HT-29 (cell line): ENCODE measurements at places on chromosomes 5 and 9.

GRCh38 chr5:95620870-95621838 is 1.3 kb downstream of the GPR150 start:
- no peak for DNase-seq

DNA sequence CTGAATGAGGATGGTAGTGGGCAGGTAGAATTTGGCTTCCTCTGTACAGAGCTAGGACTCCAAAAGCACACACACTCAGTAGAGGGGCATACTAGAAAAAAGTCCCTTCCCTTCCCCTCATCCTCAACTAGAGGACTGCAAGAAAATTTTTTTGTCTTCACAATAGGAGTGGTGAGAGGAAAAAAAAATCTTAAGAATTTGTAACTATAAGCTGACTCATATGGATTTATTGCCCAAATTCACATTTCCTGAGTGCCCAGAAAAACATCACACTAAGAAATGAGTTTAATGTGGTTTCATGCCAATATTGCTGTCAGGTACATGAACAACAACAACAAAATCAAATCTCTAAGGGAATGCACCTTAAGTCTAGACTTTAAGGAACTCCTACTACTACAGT is 43.7 kb downstream of the RANBP6 start:
- DNase-seq, result no peak

DNA sequence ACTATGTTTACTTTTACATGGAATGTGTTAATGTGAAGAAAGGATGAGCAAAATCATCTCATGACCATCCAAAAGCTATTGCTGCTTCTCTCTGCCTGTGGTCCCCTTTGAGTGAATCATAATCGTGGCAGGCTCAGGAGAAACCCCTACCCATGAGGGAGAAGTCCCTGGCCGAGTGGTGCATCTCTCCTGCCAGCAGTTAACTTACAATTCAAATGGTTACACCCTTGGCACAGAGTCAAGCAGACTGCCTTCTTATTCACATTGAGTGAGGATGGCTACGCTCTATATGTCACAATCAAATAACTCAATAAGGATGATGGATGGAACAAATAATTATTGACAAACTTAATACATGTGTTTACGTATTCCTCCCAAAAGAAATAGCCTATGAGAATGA is 179.1 kb downstream of the FGF1 start:
- no peak for DNase-seq

DNA sequence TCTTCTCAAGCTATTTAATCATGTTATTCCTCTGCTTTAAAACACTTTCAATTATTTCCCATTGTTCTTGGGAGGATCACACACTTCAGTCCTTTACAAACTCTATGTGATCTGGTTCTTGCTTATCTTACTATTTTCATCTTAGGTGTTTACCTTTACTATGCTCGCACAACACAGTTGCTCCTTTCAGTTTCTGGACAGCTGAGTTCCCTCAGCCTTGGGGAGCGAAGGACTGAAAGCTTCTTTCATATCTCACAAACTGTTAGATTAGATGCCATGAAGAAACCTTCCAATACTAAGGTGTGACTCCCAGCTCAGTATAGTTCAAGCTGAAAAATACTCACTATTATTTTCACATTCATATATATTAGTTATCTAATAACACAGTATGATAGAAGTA is 117.9 kb downstream of the CDC42SE2 start:
- DNase-seq, result no peak

- DNase-seq, result no peak
These were observed 93.4 kb downstream of the SIL1 start for GRCh38 chr5:139104577-139105276.

DNA sequence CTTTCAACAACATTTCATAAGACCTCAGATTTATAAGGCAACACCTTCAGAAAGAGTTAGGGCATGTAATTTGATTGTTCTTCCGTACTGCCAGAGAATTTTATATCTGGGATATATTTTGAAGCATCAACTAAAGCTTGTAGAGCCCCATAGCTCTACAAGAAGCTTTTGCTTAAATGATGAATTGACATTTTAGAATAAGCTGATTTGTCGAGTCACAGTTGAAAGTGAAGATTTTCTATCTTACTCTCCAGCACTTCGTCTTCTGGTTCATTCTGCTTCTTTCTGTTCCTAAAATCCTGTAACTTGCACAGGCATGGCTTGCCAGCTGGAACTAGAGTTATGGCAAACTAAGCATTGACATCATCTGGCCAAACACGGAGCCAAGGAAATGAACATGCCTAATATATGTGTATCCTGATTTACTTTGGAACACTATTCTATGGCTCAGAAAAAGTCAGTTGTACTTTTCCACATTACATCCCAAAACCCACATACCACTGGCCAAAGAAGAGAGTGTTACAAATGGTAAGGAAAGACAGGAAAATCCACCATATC is 68.6 kb upstream of the MAST4 start:
- no peak for DNase-seq

DNA sequence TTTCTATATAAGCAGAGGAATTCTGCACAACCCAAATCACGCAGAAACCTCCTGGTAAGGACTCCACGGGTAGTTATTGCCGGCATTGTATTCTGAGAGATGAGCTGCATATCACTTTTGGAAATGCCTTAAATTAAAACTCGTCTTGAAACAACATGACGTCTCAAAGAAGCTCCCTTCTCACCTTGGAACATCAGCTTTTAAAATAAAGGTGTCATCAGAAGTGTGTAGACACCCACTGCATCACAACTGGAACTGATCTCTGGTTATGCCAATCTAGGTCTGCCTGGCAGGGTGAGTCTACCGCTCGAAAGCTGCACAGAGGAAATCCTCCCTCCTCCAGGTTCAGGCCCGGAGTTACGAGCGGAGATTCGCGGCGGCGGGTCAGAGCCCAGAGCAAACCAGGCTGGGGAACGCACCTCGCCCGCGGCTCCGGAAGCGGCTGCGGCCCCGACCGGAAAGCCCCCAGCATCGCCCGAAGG is 974 bp upstream of the SLC12A2 start:
- peak; percentile 58 for DNase-seq

GRCh38 chr5:143121135-143121475 is 282.4 kb downstream of the NR3C1 start:
- no peak for DNase-seq

DNA sequence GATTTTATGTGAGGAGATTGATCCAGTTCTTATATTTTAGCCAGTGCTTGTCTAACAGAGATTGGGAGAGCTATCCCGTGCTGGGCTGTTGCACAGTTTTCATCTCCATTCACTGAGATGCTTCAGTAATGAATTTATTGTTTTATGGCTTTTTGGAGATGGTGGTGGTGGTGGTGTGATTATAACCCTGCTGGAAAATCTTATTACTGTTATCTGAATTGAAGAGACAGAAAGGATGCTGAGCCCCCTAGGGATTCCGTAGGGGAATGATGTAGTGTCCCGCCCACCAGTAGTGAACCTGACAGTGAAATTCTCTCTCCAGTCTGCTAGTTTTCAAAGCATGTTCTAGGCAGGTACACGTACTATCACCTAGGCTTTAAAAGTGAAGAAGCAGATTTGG is 1.9 kb downstream of the RAI14 start:
- DNase-seq, result peak; percentile 28

- no peak for DNase-seq
These were observed 20.0 kb downstream of the PTPN3 start for GRCh38 chr9:109478051-109478563.

GRCh38 chr5:9898319-9898718 is 268.2 kb upstream of the TAS2R1 start:
- DNase-seq, result peak; percentile 64

- DNase-seq, result no peak
These were observed 62.6 kb downstream of the ANKRD55 start for GRCh38 chr5:56170557-56170956.

DNA sequence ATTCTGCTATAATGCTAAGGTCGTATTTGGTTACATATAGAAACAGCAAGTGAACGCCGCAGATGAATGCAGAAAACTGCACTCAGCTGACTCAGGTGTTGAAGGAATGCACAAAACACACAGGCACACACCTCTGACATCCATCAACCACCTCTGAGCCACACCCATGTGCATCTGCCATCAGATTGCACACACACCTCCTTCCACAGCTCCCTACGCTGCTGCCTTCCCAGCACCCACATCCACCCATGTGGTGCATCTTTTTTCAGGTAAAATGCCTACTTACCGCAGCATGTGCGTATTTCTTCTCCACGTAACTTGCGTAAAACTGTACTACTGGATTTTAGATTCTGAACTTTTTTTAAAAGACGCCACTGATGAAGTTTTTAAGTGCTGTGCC is 7.1 kb downstream of the STK10 start:
- no peak for DNase-seq

DNA sequence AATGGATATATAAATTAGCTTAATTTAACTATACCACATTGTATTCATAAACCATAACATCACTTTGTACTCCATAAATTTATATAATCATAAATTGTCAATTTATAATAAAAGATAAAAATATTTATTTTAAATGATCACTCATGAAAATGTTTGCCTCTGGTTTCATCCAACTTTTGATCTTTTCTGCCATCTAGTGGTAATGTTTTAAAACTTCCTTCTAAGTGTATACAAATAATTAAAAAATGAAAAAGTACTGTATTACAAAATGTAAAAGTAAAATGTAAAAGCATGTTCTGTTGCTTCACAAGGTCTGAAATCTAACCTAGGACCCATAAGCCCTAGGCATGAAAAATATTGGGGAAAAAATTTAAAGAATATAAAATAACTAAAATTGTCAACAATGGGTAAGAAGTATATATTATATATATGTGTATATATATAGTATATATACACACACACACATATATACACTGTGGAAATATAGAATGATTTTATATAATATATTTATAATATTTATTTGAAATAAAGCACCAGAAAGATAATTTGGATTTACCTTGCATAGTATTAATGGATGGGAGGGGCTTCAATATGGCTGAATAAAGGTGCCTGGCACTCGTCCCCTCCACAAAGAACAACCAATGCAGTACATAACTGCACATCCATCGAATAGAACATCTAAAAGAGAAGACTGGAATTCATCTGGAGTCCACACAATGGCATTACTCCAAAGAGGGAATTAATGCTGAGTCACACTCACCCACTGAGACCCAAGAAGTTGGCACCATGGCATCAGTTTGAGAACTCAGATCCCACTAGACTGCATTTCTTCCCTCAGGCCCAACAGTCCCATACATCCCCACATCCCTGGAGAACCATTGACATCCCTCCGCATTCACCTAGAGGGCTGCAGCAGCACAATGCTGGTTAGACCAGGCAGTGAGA is 32.5 kb downstream of the ANXA1 start:
- peak; percentile 66 for DNase-seq

GRCh38 chr5:60633341-60633740 is 66.6 kb downstream of the DEPDC1B start:
- DNase-seq, result no peak

- DNase-seq, result peak; percentile 20
These were observed 72.4 kb upstream of the MPDZ start for GRCh38 chr9:13351778-13352386.

- DNase-seq, result no peak
These were observed 457.0 kb upstream of the KLF4 start for GRCh38 chr9:107946364-107947141.

DNA sequence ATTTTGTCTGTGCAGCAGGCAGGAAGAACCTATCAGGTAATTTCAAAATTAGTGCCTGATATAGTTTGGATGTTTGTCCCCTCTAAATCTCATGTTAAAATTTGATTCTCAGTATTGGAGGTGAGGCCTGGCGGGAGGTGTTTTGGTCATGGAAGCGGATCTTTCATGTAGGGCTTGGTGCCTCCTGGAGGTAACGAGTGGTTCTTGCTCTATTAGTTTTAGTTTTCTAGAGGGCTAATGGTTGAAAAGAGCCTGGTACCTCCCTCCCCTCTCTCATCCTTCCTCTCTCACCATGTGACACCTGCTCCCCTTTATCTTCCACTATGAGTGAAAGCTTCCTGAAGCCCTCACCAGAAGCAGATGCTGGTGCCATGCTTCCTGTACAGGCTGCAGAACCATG is 106.3 kb downstream of the DRD1 start:
- DNase-seq, result no peak

GRCh38 chr9:129640871-129641749 is 841 bp downstream of the ASB6 start:
- DNase-seq, result peak; percentile 13
